Cerebellum (tissue), 4 donors: ENCODE measurements at places on chromosomes 2 and 18. TPM values are rescaled to one million over a fixed set of nuclear protein-coding genes. Genes with fewer than 3 reads are reported as not detected.
A peak's percentile ranks its signal among the peaks of the same experiment; 100 is the strongest.

Gene IKZF2
- 17.7 TPM for total RNA-seq

- DNase-seq = no peak
These were observed 215.1 kb downstream of the ALK start for GRCh38 chr2:29706171-29706720.

Gene MOB1A
- 53.1 TPM for total RNA-seq

Gene ZNF519
- total RNA-seq = 56.5 TPM

Gene KIF5C
- 340 TPM for total RNA-seq

- no peak for DNase-seq
These were observed 16.6 kb downstream of the RALB start for GRCh38 chr2:120269076-120269744.

Gene DYSF
- 1.4 TPM for total RNA-seq

Gene NR4A2
- 0.45 TPM for total RNA-seq

Gene IL36B
- not detected for total RNA-seq

- DNase-seq = no peak
These were observed 49.5 kb downstream of the KCNE4 start for GRCh38 chr2:223101340-223102039.

Gene MC2R
- not detected for total RNA-seq

Gene SPOPL
- total RNA-seq = 22.5 TPM

DNA sequence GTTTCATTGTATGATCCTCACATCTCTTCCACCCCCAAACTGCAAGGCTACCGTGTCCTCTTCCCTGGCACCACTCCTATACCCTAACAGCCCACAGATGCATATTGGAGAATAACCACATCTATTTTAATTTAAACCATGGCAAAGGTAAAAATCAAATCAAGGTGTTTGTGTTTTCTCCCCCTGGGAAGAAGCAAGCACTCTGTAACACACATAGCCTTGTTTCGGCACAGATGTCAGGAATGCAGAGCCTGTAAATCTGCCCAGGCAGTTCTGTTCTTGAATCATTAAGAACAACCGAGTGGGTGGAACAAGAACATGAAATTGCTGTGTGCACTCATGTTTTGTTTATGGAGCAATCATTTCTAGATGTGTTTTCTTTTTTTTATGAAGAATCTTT, 6.8 kb upstream of the COX7A2L start:
- peak; percentile 13 for DNase-seq

GRCh38 chr2:126656431-126657147, 631 bp downstream of the GYPC start:
- no peak for DNase-seq

Gene RAD51AP2
- 0.54 TPM for total RNA-seq

DNA sequence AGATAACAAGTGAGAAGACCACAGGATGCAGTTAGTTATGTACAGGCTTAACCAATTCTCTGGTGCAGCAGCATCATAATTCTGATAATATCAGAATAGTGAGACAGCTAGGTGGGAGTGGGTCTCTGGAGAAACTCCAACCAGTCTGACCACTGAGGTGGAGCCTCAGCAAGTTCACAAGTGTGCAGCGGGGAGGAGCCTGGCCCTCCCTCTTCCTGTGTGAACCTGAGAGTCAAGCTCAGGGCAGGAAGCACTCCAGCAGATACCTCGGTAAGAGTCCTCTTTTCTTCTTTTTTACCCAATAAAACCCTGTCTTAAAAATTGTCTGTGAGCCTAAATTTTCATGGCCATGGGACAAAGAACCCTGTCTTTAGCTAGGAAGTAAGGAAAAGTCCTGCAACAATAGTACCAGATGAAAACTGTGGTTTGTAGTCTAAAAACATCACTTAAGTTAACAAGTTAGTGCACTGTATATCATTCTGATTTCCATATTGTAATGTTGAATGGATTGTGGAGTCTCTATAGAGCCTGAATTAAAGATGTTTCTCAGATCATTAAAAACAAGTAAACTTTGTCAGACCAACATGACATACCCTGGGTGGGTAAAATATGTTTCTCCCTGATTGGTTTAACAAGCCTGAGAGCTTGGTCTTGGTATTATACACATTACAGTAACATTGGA, 370.8 kb downstream of the TMEM182 start:
- no peak for DNase-seq

Gene CEBPZ
- total RNA-seq = 33.8 TPM

Gene NLRC4
- total RNA-seq = 0.36 TPM

DNA sequence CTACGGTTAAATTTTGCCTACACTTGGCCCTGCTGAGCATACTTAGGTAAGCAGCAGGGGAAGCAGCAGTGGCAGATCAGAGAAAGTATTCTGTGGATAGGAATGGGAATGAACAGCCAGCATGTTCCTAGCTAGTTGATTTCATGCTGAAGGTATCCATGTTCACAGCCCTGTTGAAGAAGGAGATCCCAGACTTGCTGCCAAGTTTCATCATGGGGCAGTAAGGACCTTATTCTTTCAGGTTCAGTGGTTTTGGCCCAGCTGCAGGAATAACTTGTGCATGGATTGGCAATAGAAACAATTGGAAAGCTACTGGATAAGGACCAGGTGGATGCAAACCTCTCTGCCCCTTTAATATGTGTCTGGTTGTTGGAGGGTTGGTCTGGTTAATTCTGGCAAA, 98.2 kb upstream of the TMEM178A start:
- DNase-seq = no peak

DNA sequence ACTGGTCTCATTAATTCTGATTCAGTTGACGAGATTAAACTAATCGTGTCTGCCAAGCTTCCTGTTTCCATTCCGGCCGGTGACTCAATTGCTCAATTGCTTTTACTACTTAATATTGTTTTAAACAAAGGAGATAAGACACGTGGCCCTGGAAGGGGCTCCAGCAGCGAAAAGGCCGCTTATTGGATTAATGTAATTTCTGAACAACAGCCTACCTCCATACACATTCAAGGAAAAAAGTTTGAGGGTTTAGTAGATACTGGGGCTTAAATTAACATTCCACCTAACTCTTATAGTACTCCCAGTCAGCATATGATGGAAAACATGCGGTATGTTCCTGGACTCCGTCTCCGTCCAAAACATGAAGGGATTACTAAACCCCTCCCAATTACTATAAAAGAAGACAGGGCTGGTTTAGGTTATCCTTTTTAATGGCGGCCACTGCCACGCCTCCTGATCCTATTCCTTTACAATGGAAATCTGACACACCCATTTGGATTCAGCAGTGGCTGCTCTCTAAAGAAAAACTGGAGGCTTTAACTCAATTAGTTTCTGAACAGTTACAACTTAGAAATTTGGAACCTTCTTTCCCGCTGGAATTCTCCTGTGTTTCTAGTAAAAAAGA, 27.1 kb downstream of the VPS54 start:
- no peak for DNase-seq

Gene TSPYL6
- 0.18 TPM for total RNA-seq

Gene ZBTB7C
- 3.9 TPM for total RNA-seq

Gene FBXO36
- total RNA-seq = 8.1 TPM

Gene SCG2
- total RNA-seq = 31.7 TPM

DNA sequence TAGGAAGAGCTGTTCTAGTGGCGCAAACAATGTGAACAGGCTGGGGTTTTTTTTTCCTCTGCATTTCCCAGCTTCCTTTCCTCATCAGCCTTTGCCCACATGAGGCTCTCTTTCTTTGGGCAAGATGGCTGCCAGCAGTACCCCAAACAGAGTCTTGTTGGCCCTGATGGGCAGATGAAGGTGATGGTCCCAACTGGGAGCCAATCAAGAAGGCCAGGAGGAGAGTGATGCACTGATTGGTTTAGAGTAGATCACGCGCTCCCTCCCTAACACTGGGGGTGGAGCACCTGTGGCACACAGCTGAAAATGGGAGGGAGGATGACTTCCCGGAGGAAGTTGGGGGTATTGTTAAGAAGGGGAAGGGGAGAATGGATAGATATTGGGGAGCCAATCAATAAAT, 96.3 kb upstream of the FZD7 start:
- no peak for DNase-seq

DNA sequence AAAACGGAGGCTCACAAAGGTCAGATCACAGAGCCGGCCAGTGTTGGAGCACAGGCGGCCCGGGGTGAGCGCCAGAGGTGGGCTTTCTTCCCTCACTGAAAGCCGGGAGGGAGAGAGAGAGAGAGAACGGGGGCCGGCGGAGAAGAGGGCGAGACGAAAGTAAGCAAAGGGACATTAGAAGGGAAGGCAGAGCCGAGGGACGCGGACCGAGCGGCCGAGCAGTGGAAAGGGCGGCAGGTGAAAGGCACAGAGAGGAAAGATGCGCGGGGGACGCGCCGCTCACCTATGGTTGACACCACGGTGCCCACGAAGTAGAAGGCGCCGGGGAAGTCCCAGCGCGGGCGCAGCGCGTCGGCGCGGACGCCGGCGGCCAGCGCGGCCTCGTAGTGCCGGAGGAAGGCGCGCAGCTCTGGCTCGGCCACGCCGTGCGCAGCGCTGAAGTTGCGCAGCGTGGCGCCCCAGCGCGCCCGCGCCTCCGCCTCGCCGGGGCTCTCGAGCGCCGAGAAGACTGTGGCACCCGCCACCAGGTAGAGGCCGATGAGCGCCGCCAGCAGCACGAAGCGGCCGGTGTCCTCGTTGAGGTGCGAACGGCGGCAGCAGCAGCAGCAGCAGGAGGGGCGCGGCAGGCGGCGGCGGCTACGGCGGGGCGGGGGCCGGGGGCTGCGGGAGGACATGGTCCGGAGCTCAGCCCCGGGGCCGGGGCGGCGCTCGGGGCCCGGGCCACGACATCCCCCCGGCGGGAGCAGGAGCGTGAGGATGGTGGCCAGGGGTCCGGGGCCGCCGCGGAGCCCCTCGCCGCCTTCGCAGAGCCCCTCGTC, 166.9 kb downstream of the MSH2 start:
- peak; percentile 69 for DNase-seq

Gene REG3A
- 0.45 TPM for total RNA-seq

- DNase-seq = no peak
These were observed 148.0 kb upstream of the KCTD1 start for GRCh38 chr18:26696308-26696707.

Gene CNGA3
- 3.0 TPM for total RNA-seq

DNA sequence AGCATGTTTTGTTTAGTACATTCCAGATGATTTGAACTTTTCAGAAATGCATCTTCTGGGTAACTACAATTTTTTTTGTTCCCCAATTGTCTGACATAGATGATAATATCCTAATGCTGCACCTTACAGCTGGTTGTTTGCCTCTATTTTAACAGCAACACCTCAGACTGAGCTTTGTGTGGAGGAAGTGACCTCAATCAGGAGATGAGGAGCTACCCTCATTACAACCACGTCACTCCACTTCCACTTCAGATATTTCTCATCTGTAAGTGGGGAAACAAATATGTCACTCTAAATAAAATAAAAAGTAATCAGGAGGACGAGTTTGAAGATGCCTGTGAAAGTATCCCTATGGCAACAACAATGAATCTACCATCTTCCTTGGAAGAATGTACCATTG, 12.1 kb upstream of the SRSF7 start:
- no peak for DNase-seq

Gene KRTCAP3
- not detected for total RNA-seq

GRCh38 chr2:57937456-57937855, 109.2 kb upstream of the VRK2 start:
- DNase-seq = no peak

Gene ALKAL2
- 2.4 TPM for total RNA-seq

DNA sequence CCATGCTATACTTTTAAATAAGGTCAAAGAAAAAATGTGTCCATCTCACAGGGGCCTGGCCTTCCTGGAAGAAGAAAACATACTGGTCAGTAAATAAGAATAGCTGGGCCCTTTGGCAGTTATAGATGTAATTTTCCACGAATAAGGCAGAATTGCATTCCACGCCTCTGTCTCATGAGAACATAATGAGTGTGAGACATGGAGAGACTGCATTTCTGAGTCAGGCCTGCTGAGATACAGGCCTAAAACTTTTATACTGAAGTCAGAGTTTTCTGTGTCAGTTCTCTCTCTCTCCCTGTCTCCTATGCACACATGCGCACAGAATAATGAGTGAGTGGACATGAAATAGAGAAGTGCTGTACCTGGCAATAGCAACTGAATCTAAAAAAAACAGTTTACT, 20.4 kb upstream of the IL1R1 start:
- DNase-seq = no peak

DNA sequence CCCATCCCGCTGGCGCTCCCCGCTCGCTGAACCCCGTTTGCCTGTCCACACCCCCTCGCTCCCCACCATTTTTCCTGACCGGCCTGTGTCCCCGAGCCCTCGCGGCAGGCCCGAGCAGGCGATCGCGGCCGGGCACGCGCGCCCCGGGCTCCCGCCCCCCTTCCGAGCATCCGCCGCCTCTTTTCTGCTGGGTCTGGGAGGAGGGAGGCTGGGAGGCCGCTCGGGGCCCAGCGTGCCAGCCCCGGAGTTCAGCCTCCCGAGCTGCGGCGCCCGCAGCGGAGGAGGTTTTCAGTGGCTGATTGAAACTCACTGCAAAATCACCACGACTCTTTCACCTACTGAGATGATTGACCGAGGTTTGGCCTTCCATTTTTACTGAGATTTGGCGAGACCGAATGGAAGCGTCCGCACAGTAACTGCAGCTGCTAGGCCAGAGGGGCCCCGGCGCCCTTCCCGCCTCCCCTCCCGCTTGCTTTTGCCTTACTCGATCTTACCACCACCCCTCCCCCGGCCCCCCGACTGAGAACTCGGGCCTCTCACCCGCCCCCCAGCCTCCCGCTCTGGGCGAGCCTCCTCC, 4.8 kb downstream of the SOX11 start:
- no peak for DNase-seq

- no peak for DNase-seq
These were observed 40.7 kb downstream of the PARD3B start for GRCh38 chr2:204585930-204586329.

Gene GALNT3
- 2.5 TPM for total RNA-seq

- peak; percentile 72 for DNase-seq
These were observed 8.5 kb downstream of the IRS1 start for GRCh38 chr2:226791056-226791486.

Gene MAP2
- 502 TPM for total RNA-seq

DNA sequence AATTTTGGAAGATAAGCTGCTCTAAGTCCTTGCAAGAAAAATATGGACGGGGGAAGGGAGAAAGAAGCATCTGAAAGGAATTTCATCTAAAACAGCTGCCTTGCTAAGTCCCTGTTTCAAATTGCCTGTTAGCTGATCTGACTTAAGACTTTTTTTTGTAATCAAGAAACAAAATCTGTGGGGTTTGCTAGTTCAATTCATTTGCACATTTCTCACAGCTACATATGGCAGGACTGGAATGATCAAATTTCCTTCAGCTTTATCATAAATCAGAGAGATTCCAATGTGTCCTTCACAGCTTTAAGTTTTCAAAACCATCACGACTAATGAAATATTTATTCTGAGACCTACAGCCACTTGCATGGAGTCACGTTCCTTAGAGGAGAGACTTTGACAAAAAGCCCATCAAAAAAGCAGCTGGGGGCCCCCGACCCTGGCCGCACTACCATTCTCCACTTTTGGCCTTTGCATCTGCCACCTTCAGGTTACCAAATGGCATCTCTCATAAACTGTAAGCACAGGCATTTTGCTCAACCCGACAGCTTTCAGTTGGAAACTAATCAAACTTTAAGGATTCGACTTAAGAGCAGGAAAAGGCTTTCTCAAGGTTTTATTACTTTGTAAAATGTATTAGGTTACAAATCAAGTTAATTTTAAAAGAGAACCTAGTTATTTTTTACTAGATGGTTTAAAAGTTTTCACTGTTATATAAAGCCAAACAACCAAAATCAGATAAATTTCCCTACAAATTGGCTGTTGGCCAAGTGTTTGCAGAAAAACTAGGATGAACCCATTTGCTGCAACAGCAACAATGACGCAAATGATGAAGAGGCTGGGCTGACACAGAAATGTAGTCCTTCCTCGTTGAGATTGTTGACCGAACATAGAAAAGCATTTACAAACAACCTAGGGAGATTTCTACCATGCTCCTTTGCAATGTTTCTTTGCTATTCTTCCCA, 100.4 kb upstream of the RND3 start:
- DNase-seq = no peak
